OCI-M1 (cell line): ENCODE measurements at places on chromosomes 11 and 22.

- DNase-seq = peak; percentile 8
Measured at GRCh38 chr22:29784451-29785361, 17.5 kb downstream of the UQCR10 start.

DNA sequence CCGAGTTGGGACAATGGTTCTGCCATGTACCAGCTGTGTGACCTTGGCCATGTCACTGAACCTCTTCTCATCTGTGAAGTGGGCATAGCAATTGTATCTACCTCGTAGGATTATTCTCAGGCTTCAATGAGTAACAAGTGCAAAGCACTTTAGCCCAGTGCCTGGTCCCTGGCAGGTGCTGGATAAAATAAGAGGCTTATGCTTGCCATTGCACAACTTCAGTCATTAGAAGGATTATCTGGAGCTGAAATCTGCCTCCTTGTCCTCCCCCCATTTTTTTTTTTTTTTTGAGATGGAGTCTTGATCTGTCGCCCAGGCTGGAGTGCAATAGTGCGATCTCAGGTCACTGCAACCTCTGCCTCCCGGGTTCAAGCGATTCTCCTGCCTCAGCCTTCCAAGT, 7.2 kb downstream of the SMTNL1 start:
- DNase-seq = no peak

DNA sequence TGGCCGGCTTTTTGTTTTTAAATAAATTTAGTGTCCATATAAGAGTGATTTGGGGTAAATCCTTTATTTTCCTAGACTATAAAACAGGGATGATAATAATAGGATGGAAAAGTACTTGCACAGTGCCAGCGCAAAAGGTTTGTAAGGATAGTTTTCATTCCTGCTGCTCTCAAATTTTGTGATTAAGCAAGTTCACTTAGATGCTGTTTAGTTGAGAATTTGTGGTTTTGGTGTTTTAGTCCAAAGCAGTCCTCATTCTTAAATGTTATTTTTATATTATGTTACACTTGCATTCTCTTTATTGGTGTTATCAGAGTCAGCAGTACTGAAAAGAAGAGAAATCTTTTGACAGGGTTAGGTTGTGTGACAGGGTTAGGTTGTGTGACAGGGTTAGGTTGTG, 47.9 kb downstream of the PPP6R3 start:
- DNase-seq = no peak

DNA sequence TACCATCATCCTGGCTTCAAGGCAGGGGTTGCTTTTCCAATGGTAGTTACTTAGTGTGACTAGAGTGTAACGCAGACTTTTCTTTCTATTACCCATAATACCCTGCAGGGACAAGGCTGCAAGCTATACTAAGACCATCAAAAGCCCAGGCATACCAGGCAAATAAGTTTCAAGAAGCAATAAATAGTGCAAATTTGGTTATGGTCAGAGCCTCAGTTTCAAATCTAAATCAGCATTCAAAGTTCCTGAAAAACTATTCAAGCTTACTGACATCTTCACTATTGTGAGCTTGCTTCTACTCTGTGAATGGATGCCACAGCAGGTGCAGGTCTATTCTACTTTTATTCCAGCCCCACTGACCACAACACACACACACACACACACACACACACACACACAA, 2.5 kb upstream of the HBB start:
- DNase-seq = no peak

DNA sequence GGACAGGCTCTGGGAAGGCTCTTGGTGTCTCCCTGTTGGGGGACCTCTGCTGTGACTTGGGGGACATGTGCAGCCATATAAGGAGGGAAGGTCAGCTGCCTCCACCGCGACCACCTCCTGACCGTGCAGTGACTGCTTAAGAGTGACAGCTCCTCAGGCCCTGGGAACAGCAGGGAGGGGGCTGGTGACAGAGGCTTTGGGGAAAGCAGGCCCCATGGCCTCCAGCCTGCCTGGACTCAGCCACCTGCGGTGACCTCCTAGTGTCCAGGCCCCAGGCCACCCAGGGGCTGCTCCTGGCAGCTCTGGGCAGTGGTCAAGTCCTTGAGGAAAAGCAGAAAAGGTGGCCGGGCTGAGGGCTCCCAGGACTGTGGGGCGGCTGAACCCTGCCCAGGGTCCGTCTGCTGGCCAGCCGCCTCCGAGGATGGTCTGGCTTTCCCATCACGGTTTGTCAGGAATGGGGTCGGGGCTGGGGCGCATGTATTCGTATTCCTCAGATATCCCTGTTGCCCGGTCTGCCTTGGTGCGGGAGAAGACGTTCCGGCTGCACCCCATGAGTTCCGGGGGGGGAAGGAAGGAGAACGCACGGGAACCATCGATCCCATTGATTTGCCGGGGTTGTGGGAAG, 96.8 kb downstream of the WNT7B start:
- DNase-seq = no peak

- no peak for DNase-seq
Measured at GRCh38 chr11:67020949-67021348, 2.0 kb upstream of the SYT12 start.

- DNase-seq = peak; percentile 75
Measured at GRCh38 chr22:33000342-33001280, 57.6 kb downstream of the SYN3 start.

DNA sequence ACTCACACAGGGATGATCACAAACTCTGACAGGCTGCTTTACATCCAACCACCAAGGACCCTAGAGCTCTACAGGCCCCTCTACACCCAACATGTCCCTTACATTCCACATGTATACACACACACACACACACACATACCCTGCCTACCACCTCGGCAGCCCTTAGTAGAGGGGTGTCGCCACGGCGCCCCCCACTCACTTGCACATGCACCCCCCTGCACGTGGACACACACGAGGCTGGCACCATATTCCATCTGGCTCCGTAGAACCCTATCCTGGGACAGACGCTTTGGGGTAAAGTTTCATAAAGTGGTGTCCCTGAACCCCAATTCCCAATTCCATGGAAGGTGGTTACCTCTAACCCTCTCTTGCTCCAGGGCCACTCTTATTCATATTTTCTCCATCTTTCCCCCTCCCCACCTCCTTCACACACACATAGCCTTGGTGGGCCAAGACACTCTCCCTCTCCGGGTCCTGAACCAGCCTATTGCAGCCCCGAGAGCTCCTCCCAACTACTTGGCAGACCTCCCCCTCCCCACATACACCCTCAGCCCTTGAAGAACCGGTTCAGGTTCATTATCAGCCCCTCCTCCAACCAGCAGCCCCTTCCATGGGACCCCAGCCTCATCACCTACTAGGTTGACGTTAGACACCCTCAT, 809 bp downstream of the PDE2A start:
- DNase-seq = no peak

DNA sequence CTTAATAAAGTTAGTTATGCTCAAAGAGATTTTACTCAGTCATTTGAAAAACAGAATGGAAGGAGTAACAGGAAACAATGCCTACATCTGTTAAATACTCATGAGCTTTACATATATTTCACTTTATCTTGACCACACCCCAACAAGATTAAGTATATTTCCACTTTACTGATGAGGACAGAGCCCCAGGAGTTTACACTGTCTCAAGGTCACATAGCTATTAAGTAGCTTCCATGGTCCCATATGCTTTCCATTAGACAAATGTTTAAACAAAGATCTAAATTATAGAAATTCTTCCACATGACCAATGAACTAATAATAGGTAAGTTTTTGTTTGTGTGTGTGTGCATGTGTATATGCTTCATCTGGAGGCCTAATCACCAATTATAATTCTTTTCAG, 30.2 kb downstream of the MRTFA start:
- DNase-seq = no peak

DNA sequence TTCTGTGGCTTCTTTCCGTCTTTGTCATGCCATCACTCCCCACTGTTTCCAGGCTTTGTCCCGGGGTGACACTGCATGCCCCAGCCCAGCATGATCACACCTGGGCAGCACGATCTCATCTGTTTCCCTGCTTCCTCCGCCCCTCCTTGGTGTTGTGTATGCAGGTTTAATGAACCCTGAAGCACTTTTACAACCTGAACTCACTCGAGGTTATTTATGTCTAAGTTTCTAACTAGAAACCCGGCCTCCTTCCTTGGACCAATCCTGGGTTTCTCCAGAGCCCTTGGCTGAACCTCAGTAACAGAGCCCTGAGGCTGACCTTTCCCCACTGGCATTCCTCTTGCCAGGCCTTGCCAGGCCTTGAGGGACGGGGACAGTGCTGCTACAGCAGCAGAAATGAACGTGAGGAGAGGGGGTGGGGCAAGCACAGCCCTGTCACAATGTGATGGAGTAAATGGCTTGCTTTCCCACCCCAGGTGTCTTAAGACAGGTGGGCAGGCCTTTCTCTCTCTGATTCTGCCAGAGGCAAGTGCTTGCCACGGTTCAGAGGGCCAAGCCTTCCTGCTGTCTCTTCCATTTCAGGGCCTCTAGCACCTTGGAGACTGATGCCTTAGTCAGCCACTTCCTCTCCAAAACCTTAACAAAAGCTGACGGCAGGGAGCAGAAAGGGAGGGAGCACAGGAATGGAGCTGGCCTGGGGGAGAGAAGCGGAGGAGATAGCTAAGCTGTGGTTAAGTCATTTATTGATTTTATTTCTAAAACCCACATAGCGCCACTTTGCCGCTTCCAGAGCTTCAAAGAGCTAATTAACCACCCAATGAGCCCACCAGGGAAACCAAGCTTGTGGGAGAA, 3.1 kb upstream of the PYGM start:
- DNase-seq = peak; percentile 65

DNA sequence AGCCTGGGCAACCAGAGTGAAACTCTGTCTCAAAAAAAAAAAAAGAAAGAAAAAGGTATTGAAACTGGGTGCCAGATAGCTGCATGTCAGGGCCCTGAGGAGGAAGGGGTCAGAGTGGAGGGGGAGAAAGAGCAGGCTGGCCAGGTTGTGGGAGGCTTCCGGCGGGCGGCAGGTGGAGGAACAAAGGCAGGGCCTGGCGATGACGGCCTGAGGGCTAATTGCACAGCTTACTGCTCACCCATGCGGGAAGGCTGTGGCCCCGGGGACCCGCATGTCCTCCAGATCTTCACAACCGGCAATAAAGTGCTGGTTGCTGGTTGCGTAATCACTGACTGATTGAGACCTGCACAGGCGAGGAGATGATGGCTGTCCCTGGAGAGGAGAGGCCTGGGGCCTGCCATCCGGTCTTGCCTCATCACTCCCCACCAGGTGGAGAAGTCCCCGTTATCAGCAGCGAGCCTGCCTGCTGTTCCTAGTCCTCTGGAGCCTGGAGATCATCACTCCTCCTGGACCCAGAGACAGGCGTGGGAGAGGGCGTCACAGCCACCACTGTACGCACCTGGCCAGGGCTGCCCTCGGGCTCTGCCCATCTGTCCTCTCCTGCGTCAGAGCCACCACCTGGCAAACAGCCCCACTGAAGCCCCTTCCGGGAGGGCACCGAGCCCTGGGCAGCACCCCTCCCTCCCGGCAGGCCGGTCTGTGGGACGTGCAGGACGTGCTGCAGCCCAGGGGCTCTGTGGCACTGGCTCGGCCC, 18.7 kb downstream of the H19 start:
- DNase-seq = no peak

DNA sequence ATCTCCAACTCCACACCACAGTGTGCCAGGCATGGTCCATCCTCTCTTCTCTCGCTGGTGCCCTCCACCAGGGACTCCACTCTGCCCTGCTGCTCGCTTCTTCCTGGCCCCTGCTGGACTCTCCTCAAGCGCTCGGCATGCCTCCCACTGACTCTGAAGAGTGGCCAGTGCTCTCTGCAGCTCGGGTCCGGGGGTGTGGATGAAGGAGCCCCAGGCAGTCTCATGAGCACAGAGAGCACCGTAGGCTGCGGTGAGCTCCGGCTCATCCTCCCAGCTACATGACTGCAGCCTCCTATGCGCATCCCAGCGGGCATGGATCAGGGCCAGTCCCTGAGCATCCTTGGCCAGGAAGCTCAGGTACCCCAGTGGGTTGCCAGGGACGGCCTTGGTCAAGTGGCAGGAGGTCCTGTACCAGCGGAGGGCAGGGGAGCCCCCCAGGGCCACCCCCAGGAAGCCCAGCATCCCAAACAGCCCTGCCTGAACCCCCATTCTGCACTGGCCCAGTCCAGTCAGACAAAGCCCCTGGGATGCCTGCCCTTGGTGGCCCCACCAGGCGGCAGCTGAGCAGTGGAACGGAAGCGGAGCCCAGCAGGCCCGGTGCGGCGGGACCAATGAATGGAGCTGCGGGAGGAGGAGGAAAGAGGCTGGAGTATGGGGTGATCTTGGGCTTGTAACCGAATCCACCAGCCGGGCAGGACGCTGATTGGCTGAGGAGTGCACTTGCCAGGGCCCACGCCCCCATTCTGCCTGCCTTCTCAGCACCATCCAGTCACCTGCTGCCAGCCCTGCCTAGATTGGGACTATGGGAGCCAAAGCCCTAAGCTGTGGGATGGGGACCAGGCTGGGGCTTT, at the start of gene PLA2G3:
TSS of gene PLA2G3 (minus strand) at position 643 of the 851 bp plus-strand sequence. CDS start at position 489, 154 bp downstream.
- DNase-seq = no peak

DNA sequence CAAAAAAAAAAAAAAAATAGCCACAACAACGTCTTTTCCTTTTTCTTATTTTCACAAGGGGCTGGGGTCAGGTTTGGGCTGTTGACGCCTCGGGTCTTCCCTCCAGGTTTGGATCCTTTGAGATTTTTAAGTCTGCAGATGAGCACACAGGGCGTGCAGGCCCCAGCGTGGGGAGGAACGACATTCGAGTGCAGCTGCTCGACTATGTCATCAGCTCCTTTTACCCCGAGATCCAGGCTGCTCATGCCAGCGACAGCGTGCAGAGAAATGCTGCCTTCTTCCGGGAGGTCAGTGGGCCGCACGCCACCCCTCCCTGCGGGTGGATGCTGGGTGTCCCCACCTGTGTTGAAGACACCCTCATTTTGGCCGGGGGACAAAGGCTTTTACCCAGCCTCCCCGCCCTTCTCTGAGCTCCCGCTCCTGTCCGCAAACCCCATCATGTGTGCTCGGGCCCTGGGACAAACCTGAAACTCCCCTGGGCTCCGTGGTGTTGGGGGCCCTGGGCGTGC, 7.7 kb downstream of the SELENOO start:
- no peak for DNase-seq

GRCh38 chr22:50074056-50074455, 11.2 kb downstream of the MLC1 start:
- DNase-seq = no peak

GRCh38 chr11:116930177-116930576, 92.8 kb upstream of the APOA1 start:
- DNase-seq = peak; percentile 63

GRCh38 chr11:20617346-20618005, 18.1 kb downstream of the SLC6A5 start:
- no peak for DNase-seq

GRCh38 chr22:48574776-48575617, 1252.7 kb downstream of the BRD1 start:
- DNase-seq = no peak

GRCh38 chr11:69076129-69076791, 27.5 kb downstream of the TPCN2 start:
- no peak for DNase-seq

- DNase-seq = peak; percentile 68
Measured at GRCh38 chr11:119380827-119381180, 686 bp downstream of the USP2 start.

GRCh38 chr11:72157131-72157530, 21.6 kb downstream of the FOLR3 start:
- no peak for DNase-seq

DNA sequence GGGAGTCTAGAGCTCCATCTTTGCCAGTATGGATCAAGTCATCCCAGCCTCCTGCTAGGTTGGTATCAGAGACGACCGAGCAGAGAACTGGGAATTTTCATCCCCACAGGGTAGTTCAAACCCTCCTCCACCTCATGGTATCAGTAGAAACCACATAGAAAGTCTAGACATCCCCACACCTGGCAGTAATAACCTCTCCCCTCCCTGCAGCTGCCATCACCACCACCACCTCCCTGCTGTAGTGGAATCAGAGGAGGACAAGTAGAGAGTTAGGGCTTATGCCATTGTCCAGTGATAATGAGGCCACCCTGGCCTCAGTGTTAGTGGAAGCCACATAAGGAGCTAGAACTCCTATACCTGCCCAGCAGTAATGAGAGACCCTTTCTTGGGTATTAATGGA, 34.3 kb downstream of the BTG4 start:
- DNase-seq = no peak
